ENCODE measurements at places on chromosomes 16 and 17. TPM values are rescaled to one million over a fixed set of nuclear protein-coding genes. Genes with fewer than 3 reads are reported as not detected.

CRISPLD2 gene
- 3.1 TPM for total RNA-seq

PSME3IP1 gene
- 95.5 TPM for total RNA-seq

PABPN1L gene
- total RNA-seq = not detected

KRT27 gene
- not detected for total RNA-seq

XAF1 gene
- not detected for total RNA-seq

KRTAP4-1 gene
- total RNA-seq = not detected

USB1 gene
- 81.0 TPM for total RNA-seq

ATF7IP2 gene
- 6.3 TPM for total RNA-seq

UBFD1 gene
- 54.2 TPM for total RNA-seq

NEUROD2 gene
- total RNA-seq = 0.18 TPM

HS3ST3A1 gene
- total RNA-seq = not detected

WFDC1 gene
- total RNA-seq = not detected

TRAPPC1 gene
- 328 TPM for total RNA-seq

LCMT1 gene
- 36.8 TPM for total RNA-seq

CACNA1G gene
- 4.9 TPM for total RNA-seq

SLC6A4 gene
- not detected for total RNA-seq

HELZ gene
- total RNA-seq = 12.6 TPM

ADAM11 gene
- 1.3 TPM for total RNA-seq

DBF4B gene
- 30.5 TPM for total RNA-seq

ELMO3 gene
- 1.9 TPM for total RNA-seq

NPIPA3 gene
- 1.8 TPM for total RNA-seq

SDR42E2 gene
- not detected for total RNA-seq

ZNF768 gene
- total RNA-seq = 51.6 TPM

SOX8 gene
- 1.7 TPM for total RNA-seq

CACNA1H gene
- total RNA-seq = 17.2 TPM

EPN3 gene
- total RNA-seq = 0.28 TPM

TBC1D3C gene
- not detected for total RNA-seq

NPIPA7 gene
- total RNA-seq = 12.3 TPM

MYH1 gene
- total RNA-seq = not detected

TERB1 gene
- total RNA-seq = not detected

CCL8 gene
- not detected for total RNA-seq

POLR3K gene
- 37.7 TPM for total RNA-seq

SULT1A2 gene
- not detected for total RNA-seq

CES5A gene
- total RNA-seq = not detected

KRTAP4-5 gene
- not detected for total RNA-seq

KRTAP4-16 gene
- total RNA-seq = not detected

CEMP1 gene
- total RNA-seq = not detected

TBC1D3K gene
- total RNA-seq = not detected

ALDH3A2 gene
- total RNA-seq = 150 TPM

CEP112 gene
- 7.2 TPM for total RNA-seq

PTX4 gene
- 0.14 TPM for total RNA-seq

SLC5A10 gene
- 0.19 TPM for total RNA-seq

ATP1B2 gene
- total RNA-seq = 0.20 TPM

IST1 gene
- 165 TPM for total RNA-seq

IGFALS gene
- total RNA-seq = not detected

FOXJ1 gene
- 0.55 TPM for total RNA-seq

MFAP4 gene
- not detected for total RNA-seq

CCDC102A gene
- total RNA-seq = 4.2 TPM

LYRM9 gene
- 2.1 TPM for total RNA-seq

SMIM36 gene
- not detected for total RNA-seq

PSMD3 gene
- 178 TPM for total RNA-seq

GFAP gene
- 0.71 TPM for total RNA-seq
